ENCODE measurements at places on chromosomes 4 and X. TPM values are rescaled to one million over a fixed set of nuclear protein-coding genes. Genes with fewer than 3 reads are reported as not detected.

Gene TNIP3
- 0.99 TPM for total RNA-seq

Gene TRIM75
- not detected for total RNA-seq

Gene IQCM
- not detected for total RNA-seq

Gene BTC
- total RNA-seq, result 4.4 TPM

Gene PRKG2
- total RNA-seq, result 6.2 TPM

Gene DGKK
- not detected for total RNA-seq

Gene HSD17B13
- total RNA-seq, result 0.41 TPM

Gene GAGE12H
- total RNA-seq, result not detected

Gene NDUFC1
- 47.9 TPM for total RNA-seq

Gene PCDH10
- 0.58 TPM for total RNA-seq

Gene SPANXC
- not detected for total RNA-seq

Gene UGT2B17
- total RNA-seq, result not detected

Gene HMX1
- not detected for total RNA-seq

Gene NSUN7
- total RNA-seq, result 5.3 TPM

Gene LIN54
- total RNA-seq, result 10.3 TPM

Gene COX7B2
- not detected for total RNA-seq
